NCI-H524 (cell line): ENCODE measurements at places on chromosomes 2 and 18.
A peak's percentile ranks its signal among the peaks of the same experiment; 100 is the strongest.

- peak; percentile 82 for DNase-seq
Measured at GRCh38 chr2:23698721-23699579, 228.0 kb downstream of the ATAD2B start.

GRCh38 chr2:167950571-167950970 is 296.8 kb downstream of the STK39 start:
- no peak for DNase-seq

DNA sequence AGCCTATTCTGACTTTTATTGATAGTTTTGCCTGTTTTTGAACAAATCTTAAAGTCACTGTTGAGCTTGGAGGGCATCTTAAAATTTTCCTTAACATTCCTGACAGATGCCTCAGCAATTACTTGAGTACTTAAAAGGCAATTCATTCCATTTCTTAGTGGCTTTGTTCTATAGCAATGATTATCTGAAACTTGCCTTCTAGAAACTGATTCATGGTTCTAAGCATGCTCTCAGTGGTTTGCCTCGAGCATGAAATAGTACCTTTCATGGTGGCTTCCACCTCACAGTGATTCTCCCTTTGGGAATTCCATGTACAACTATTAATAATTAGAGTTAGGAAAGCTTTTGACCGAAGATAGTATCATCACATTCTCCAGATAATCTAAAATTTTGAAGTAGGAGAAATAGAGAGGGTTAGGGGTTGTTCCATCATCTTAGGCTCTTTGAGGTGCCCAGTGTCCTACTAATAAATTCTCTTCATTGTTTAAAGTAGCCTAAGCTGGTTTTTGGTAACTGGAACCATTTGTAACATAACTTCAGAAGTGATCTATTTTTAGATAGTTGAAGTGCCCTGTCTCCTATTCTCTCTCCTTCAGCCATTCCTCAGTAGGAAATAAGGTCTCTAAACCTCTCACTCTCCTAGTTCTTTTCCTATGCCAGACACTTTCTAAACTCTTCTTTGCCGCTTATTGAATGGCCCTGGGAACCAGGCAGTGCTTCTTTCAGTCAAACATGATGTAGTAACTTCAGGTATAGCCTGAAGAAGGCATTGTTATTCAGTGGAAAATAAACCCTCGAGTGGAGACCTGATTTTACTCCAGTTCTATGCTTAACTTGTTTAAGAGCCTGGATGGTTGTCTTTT is 156.1 kb downstream of the HAUS1 start:
- DNase-seq: no peak

DNA sequence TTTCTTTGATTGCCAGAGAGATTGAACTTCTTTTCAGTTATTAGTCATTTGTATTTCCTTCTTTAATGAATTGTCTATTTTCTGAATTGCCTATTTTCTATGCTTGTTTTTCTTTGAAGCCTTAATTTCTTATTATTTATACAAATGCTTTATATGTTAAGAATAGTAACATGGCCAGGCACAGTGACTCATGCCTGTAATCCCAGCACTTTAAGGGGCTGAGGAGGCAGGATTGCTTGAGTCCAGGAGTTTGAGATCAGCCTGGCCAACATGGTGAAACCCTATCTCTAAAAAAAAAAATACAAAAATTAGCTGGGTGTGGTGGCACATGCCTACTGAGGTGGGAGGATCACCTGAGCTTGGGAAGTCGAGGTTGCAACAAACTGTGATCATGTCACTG is 4.7 kb upstream of the RAB11FIP5 start:
- DNase-seq: no peak

- no peak for DNase-seq
Measured at GRCh38 chr18:34287825-34288224, 63.1 kb upstream of the NOL4 start.
